Activated CD8-positive, alpha-beta memory T cell treated with anti-CD3 and anti-CD28 coated beads for 4 hours (primary cell): ENCODE measurements at places on chromosomes 1 and 21.

- no peak for DNase-seq
These were observed 92.3 kb upstream of the TARDBP start for GRCh38 chr1:10920063-10920626.

GRCh38 chr1:75170011-75170410, 35.8 kb downstream of the LHX8 start:
- no peak for DNase-seq

GRCh38 chr1:181160998-181161870, 72.7 kb downstream of the IER5 start:
- no peak for DNase-seq

GRCh38 chr1:117180147-117180967, 30.4 kb downstream of the VTCN1 start:
- DNase-seq = no peak

DNA sequence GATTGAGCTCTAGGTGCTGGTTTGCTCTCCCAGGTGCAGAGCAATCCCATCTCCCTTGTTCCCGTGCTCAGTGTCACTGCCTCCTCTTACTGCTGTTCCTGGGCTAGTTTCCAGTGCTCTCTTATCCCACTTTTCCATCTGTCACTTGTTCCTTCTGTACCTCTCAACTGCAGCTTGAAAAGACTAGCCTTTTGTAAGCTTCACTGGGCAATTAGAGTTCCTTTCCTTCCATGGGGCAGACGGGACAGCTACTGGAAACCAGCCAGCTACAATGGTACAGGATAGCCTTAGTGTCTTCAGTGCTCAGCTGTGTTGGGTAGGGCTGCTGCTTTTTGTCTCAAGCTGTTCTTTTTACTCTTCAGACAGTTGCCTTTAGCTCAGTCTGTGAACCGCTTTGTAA, 31.6 kb downstream of the AGT start:
- DNase-seq = no peak

- no peak for DNase-seq
These were observed 225.5 kb downstream of the PATJ start for GRCh38 chr1:61967750-61968149.

DNA sequence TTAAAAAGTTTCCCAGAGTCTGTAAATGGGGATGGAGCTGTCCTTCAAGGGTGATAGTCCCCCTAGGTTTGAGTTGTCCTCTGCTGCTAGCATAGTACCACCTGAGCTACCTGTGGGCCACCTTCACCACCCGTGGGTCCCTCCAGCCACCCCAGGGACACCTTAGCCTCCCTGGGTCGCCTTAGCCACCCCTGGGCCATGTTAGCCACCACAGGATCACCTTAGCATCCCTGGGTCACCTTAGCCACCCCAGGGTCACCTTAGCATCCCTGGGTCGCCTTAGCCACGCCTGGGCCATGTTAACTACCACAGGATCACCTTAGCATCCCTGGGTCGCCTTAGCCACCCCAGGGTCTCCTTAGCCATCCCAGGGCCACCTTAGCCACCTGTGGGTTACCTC, 67.1 kb downstream of the ADARB1 start:
- DNase-seq = no peak

- no peak for DNase-seq
These were observed 51.8 kb upstream of the SYT14 start for GRCh38 chr1:209886219-209886536.

- no peak for DNase-seq
These were observed 133.8 kb upstream of the KIAA1614 start for GRCh38 chr1:180778782-180779398.

GRCh38 chr1:201608635-201609395, 69.9 kb downstream of the NAV1 start:
- no peak for DNase-seq

- DNase-seq = no peak
These were observed 61.5 kb downstream of the HSPG2 start for GRCh38 chr1:21875621-21876063.

DNA sequence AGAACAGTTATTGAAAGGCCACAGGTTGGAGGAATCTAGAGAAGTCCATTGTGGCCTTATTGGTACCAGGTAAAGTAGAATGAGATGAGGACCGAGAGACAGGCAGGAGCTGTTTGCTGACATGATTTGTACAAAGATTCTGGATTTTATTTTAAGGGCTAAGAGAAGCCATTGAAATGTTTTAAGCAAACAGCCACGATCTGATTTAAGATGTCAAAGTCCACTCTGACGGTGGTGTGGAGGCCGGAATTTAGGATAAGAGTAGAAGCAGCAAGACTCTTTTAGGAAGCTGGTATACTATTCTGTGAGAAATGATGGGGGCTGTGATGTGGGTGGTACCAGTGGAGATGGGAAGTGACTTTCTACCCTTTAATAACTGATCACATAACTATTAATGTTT, 418.5 kb downstream of the DPYD start:
- DNase-seq = no peak
